GM12864 (cell line): ENCODE measurements at places on chromosomes 3 and 15.

DNA sequence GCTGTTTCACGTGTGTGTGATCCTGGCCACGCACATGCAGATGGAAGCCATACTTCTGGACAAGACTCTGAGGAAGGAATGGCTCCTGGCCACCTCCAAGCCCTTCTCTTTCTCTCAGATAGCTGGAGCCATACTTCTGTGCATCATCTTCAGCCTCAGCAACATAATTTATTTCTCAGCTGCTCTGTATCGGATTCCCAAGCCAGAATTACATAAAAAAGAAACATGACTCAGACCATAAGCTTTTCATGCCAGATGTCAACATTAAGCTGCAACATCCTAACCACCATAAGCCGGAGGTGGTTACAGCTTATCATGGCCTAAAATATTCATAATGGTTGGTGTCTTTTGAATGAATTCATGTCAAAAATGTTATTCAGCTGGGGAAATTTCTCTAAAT, 10.6 kb upstream of the KIF23 start:
- DNase-seq: no peak

DNA sequence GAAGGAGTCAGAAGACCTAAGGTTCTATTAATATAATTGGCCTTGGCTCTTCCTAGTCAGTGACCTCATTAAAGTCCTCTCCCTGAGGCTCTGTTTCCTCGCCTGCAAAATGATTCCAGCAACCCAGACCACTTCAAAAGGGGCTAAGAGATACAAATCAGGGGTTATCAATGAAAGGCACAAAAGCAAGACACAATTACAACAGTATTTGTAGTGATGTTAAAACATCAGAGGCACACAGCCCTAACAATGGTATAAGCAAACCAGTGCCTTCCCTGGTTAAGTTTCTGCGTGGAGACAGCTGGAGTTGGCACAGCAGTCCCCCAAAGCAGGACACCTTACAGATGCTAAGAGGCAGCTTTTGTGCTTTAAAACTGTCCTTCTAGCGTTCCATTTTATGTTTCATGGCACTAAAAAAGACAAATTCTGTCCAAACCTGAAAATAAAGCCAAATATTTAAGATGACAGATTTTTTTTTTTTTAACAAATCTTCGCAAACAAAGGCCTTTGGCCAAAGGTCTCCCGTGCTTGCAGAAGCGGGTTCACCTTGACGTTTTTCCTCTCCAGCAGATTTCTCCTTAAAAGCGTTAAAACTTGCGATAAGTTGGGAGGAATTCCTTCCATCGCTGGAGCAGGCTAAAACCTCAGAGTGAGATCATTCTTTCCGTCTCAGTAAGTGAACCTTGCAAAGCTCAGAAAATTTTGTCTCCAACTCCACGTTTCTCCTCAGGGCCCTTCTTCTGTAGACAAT, 999 bp downstream of the ZNF280D start:
- no peak for DNase-seq

DNA sequence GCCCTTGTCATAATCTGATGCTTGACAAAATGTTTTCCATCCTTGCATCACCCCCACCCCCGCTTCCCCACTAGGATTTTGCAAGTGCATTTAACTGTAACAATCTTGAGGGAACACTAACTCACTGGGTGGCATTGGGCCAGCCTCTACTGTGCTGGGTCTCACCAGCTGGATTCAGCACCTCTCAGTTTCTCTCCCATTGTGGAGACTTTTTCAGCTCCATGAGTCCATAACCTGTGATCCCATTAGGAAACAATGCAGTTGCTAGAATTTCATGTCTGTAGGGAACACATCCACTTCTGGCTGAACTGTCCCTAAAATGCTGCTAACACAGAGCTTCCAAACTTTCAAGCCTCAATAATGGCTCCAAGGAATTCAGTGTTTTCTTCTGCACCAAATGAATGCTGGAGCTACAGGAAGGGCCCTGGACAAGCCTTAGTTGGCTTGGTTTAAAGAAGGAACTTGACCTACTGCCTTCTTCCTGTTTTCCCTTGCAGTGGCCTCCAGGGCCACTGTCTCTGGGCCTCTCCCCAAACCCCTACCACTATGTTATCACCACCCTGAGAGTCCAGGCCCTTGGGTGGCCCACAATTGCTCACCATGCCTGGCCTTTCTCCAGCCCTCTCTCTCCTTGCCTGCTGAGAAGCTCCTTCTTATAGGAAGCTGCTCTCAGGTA, 15.6 kb downstream of the CYP19A1 start:
- no peak for DNase-seq

DNA sequence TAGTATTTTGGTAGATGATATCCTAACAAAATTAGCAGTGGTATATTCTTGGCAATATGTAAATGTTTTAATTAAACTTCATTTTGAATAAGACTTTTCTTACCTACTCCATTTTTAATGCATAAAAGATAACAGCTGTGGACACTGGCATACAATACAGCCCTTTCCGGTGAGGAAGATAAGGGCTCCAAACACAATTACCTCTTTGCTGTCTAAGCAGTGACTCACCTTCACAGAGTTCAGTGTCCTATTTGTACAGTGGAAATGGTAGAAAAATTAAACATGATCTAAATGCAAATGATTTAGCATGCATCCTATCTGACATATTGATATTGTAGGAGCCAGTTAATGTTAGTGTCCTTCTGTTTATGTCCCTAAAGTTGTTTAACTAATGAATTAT, 969.4 kb downstream of the PLOD2 start:
- DNase-seq: no peak

- DNase-seq: no peak
These were observed 17.8 kb downstream of the EDEM1 start for GRCh38 chr3:5205165-5205941.

- DNase-seq: no peak
These were observed 35.1 kb upstream of the SNTN start for GRCh38 chr3:63617391-63617790.

- no peak for DNase-seq
These were observed 52.0 kb upstream of the DLG1 start for GRCh38 chr3:197350446-197350845.

- DNase-seq: no peak
These were observed 5.9 kb downstream of the KY start for GRCh38 chr3:134644731-134645514.

DNA sequence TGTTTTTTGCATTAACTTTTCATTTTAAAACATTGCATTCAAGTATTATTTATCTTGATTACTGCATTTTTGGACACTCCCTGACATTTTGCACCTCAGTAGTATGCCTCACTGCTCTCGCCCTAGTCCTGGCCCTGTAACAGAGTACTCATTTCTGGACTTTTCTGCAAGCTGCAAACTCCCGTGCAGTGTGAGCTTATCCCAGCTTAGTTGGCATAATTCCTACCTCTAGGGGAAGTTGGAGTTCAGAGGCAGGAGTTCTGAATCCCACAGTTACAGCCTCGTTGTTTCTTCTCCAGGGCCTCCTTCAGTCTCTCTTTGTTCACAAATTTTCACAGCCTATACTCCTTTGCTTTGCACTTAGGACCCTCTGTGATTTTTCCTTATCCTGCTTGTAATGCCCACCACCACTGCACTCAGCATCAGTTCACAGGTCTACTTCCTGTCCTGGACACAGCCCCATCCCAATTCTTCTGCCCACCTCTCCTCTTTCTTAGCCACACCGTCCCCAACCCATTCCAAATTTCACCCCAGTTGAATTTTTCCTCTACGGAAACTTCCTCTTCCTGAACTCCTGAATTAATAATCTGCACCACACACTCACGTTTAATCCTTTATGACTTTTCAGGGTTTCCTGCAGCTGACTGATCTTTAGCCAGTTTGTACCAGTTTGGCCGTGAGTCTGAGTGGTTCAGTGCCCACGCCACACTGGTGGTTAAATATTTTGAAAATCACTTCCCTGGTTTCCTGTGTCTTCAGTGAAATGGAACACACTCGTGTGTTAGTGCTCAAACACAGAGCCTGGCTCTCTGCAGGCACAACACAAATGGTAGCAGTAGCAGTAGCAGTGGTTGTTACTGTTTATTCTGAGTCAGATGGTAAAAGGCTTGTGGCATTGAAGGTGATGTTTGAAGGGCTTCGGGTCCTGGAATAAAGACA, 6.3 kb upstream of the CTSH start:
- DNase-seq: no peak

- DNase-seq: no peak
These were observed 7.6 kb downstream of the TEX264 start for GRCh38 chr3:51678641-51679040.

GRCh38 chr3:114456742-114457141, 162.9 kb downstream of the TIGIT start:
- DNase-seq: peak; percentile 79

- DNase-seq: no peak
These were observed 45.1 kb upstream of the PHLDB2 start for GRCh38 chr3:111813979-111814378.

- no peak for DNase-seq
These were observed 963.4 kb downstream of the ROBO1 start for GRCh38 chr3:78804251-78805037.

DNA sequence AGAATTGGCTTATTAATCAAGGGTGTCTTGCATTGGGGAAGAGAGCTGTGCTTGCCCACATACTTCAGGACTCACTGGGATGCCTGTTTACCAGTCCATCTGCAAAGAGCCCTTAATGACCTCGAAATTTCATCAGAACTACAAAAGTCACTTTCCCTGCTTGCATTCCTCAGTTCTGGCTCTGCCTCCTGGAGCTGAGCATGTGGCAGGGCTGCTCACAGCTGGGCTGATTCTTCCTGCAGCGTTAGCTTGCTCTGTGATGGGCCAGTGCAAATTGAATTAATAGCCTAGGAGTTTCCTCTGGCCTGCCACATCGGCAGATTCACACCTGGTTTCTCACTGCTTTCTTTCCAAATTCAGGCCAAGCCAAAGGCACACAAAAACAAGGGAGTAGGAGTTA, 108.9 kb downstream of the DUT start:
- no peak for DNase-seq

DNA sequence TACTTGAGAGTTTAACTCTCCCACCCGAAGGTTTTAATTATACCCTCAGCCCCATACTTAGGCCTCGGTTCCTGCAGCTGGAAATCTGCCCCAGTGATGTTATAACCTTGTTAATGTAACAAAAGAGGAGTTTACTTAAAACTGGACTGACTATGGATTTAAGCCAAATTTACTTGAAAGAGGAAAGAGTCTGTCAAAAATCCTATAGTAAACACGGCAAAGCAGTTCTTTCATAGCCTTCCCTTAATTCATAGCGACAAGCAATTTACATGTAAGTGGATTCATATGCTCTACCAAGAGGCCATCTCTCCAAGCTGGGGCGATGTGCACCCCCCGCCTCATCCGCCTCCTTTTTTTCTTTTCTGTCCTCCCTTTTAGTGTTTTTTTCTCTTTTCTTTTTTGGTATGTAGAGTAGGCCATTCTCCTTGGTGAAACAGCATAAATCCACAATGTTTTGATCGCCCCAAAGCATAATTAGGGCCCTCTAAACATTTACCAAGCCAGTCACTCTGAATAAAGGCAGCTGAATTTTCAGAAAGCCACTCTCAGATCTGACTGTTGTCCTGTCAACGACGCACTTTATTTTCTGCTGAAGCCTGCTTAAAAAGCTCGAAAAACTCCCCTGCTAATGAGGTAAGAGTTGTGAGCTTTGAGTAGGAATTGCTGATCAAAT, 373.1 kb upstream of the WNT5A start:
- DNase-seq: no peak
